ENCODE measurements at places on chromosomes 3 and 15.

DNA sequence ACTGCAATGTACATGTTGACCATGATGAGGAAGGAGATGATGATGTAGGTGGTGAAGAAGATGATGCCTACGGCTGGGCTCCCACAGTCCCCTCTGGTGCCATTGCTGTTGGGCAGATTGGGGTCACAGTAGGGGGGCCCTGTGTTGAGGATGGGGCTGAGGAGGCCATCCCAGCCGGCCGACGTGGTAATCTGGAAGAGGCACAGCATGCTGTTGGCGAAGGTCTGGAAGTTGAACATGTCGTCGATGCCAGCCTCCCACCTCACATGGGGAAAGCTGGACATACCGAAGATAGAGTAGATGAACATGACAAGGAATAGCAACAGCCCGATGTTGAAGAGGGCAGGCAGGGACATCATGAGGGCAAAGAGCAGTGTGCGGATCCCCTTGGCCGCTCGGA lies 48.6 kb upstream of the SCN5A start:
- DNase-seq = no peak

DNA sequence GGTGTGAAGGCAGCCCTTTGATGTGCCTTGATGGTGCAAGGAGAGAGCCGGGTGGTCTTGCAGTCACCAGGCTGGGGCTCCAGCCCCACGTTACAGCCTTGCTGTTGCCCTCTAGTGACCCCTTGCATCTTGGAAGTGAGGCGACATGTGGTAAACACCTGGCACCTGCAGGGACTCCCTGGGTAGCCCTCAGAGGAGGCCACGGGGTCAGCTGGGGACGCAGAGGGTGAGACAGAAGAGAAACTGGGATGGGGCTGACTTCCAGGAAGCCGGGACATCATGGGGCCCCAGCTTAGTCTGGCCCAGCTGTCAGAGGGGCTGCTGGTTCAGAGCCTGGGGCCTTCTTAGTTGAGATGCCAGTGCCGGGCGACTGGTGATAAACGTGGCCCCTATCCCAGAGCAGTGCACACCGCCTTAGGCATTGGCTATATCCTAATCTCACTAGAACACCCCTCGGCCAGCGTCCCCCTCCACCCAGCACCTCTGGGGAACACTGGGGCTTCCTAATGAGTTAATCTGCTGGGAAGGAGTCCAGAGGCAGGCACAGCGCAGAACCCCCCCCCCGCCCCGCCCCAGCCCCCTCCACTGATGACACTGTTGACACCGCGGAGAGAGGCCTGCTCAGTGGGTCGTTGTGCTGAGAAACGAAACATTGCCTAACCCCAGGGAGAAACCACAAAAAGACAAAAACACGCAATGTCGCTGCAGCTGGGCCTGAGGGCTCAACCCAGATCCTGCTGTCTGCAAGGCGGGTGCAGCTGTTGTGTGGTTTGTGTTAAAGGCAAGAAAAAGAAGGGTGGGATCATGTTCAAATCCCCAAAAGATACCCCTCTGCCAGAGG lies 60.5 kb upstream of the KLF13 start:
- DNase-seq = peak; percentile 88

GRCh38 chr15:55132672-55133071 lies 64.1 kb downstream of the RSL24D1 start:
- no peak for DNase-seq

DNA sequence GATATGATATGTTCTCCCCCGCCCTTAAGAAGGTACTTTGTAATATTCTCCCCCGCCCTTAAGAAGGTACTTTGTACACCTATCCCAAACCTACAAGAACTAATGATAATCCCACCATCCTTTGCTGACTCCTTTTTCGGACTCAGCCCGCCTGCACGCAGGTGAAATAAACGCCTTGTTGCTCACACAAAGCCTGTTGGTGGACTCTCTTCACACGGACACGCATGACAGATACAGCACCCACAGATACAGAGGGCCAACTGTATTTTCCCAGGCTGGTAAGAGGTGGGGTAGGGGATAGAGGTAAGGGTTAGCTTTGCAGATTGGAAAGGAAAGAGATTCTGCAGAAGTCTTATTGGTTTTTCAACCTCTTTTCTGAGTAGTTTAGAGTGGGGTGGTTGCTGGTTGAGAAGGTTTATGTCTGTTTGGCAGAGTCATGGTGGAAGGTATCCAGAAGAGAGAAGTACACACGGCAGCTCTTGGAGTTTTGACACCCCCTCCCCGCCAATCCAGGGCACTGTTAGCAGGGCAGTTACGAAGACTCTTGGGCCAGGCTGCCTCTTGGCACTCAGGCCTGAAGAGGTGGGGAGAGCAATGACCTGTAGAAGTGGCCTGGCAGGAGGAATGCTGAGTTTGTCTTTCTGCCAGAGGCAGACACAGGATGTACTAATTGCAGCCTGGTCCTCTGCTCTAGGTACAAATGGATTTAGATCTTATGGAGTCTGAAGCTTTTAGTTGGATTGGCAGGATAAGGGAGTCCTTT lies 36.0 kb upstream of the IDH2 start:
- no peak for DNase-seq

DNA sequence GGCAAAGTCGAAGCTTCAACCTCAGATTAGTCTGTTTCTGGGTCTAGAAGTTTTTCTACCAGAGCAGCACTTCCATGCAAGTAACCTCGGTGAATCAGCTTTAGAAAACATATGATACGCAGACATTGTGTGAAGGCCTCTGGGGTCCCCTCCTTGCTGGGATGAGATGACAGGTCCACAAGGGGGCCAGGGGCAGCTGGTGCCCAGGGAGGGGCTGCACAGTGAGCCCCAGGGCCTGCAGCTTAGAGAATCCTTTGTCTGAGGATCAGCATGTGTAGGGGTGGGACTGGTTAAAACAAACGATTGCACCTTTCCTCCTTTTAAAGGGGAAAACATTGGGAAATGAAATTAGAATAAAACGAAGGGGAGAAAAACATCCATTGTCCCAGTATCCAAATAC lies 47.5 kb upstream of the TLE3 start:
- no peak for DNase-seq

GRCh38 chr3:179308001-179308400 lies 14.8 kb upstream of the ZNF639 start:
- DNase-seq = no peak

DNA sequence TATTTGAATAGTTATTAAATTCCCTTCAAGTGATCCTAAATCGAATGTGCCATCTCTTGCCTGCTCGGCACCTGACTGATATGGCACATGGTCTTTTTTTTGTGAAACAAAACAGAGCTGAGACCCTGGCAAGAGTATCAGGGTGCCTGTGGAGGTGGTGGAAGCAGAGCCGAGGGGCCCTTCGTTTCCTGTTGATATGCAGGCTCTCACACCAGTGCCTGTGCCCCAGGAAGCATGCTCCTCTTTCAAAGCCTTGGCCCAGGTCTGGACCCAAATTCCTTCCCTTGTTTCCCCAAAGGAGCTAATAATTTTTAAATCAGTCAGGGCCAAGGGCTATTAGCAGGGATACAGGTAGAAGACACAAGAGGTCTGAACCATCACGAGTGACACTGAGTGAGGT lies 21.5 kb upstream of the MRPS22 start:
- DNase-seq = no peak

Measured in inflammatory macrophage treated with lipopolysaccharide for 4 hours (primary cell).